AG04449 (cell line): ENCODE measurements at places on chromosomes 4 and X.

DNA sequence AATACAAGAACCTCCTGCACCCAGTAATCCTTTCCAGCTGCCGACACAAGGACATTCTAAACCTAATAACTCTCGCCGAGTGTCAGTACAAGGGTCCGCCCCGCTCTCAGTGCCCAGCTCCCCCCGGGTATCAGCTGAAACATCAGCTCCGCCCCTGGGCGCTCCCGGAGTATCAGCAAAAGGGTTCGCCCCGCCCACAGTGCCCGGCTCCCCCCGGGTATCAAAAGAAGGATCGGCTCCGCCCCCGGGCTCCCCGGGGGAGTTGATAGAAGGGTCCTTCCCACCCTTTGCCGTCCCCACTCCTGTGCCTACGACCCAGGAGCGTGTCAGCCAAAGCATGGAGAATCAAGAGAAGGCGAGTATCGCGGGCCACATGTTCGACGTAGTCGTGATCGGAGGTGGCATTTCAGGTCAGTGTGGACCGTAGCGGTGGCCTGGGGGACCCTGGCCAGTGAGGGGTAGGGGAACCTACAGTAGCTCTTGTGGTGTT is at the start of gene MAOA:
TSS of gene MAOA (plus strand) at position 295 of the 490 bp plus-strand sequence. CDS start at position 338, 43 bp downstream.
- DNase-seq: no peak

DNA sequence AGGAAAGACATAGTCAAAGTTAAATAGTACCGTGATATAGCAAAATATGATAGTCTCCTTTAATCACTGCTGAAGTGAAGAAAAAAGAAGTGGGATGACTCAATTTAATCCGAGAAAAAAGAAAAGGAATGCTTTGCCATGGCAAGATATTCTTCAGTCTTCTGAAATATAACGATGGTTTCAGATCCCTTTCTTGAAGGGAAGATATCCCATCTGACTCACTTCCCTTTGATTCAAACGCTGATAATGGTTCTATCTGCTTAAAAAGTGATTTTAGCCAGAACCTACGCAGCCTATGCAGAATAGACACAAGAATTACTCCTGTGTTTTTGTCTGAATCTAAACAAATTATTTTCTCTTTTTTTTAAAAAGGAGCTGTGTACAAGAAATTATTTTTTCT is 68.1 kb upstream of the FTHL17 start:
- DNase-seq: no peak

DNA sequence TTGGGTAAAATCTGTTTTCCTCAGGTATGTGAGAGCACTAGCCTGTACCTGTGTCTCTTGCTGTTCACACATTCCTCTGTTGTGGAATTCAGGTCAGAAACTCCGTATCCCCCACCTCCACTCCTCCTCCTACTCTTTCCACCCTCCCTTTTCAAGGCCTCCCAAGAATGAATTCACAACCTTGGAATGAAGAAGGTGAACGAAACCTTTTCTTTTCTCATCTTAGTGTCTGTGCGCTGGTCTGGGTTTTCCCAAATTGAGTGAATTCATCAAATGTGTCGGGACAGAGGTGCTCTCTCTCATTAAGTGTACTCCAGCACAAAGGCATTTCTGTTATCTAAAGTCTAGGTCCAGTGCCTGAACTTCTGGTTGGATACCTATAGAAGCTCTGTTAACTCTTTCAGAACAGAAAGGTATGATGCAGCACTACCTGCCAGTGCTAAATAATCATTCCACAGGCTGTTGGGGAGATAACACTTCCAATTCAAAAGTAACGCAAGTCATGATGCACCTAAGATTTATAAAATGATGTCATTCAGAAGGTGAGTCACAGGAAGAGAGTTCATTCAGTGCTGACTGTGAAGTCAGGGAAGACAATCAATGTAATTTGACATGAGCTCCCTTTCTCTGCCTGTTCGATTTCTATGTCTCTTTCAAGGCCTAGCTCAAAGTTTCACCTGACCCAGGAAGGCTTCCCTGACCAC is 41.9 kb downstream of the COL4A6 start:
- DNase-seq: no peak

DNA sequence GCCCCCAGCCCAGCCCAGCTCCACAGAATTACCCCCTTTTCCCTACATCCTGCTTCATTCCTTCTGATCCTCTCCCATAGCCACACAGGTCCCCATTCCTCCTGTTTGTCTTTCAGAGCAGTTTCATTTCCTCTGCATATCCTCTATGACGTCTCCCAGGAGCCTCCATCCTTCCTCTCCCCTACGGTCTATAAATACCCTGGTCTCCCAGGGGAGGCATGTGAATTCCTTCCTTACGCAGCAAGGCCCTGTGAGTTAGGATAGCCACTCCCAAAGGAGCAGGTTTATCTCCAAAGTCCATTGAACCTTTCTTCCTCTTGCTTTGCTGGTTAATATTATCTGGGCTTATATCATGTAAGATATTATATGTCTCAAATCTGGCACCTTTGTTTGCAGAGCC is 8.4 kb upstream of the APLN start:
- peak; percentile 12 for DNase-seq

- no peak for DNase-seq
These were observed 130.9 kb downstream of the RELL1 start for GRCh38 chr4:37555322-37555721.

- DNase-seq: no peak
These were observed 49.9 kb upstream of the SCRG1 start for GRCh38 chr4:173448608-173449379.

- DNase-seq: no peak
These were observed 222.5 kb downstream of the AFF2 start for GRCh38 chrX:148722966-148723365.

- no peak for DNase-seq
These were observed 307.0 kb upstream of the HS3ST1 start for GRCh38 chr4:11735651-11736050.

- no peak for DNase-seq
These were observed 108.4 kb upstream of the ZCCHC13 start for GRCh38 chrX:74195605-74196004.

DNA sequence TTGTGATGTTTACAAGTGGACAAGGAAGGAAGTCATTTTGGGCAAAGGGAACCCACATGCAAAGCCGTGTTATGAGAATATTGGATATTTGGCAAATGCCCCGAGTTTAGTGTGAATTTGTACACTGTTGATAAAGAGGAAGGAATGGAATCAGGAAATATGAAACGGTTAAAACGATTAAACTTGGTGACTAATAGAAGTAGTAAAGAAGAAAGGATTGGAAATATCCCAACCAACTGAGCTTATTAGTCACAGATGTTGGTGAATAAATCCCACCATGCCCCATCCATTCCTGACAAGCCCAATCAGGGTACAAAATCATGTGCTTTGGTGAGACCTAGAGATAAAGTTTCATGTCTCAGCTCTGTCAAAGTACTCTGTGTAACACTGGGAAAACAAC is 22.0 kb downstream of the ARHGAP24 start:
- DNase-seq: no peak

- DNase-seq: peak; percentile 3
These were observed 25.2 kb downstream of the PI4K2B start for GRCh38 chr4:25258980-25259578.

GRCh38 chrX:40366661-40367060 is 214.1 kb upstream of the ATP6AP2 start:
- no peak for DNase-seq

GRCh38 chrX:82127228-82128123 is 925.6 kb downstream of the SH3BGRL start:
- no peak for DNase-seq

- DNase-seq: no peak
These were observed 271.8 kb upstream of the GK2 start for GRCh38 chr4:79679859-79680258.

DNA sequence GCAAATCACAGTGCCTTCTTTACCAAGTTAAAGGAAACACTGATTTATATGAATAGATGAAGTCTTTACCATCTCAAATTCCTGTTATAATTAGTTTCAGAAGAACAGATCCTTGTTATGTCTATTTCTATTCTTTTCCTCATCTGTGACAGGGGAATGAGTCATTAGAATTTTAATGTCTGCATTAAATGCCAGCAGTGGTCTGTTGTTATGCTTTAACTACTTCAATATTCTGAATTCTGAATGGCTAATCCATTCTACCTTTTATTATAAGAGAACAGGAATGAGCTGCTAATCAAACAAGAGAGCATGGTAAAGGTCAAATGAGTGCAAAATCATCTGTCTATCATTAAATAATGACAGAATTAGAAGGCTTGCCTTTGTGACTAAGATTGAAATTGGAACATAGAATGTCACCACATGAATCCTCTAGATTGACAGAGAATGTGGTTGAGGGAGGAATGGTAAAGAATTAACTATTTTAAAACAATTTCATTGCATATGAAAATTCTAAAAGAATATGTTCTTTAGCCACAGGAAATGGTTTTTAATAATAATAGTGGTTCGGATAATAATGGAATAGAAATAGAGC is 935.5 kb downstream of the ADGRL3 start:
- no peak for DNase-seq

DNA sequence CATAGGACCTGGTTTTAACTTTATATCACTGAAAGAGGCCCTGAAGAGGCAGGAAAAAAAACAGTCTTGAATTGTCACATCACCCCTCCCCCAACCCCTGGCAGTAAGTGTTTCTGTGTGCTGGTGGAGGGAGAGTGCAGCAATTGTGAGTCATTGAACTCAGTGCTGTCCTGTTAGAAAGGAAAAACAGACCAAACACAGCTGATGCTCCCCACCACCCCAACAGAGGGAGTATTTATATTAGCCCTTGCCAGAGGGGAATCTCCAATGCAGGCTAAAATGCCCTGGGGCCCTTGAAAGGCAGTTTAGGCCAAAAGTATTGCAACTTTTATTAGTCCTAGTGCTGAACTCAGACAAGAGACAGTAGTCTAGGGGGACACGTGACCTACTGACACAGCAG is 197.8 kb upstream of the AGTR2 start:
- no peak for DNase-seq

GRCh38 chr4:70895811-70896491 is 6.2 kb upstream of the MOB1B start:
- no peak for DNase-seq

DNA sequence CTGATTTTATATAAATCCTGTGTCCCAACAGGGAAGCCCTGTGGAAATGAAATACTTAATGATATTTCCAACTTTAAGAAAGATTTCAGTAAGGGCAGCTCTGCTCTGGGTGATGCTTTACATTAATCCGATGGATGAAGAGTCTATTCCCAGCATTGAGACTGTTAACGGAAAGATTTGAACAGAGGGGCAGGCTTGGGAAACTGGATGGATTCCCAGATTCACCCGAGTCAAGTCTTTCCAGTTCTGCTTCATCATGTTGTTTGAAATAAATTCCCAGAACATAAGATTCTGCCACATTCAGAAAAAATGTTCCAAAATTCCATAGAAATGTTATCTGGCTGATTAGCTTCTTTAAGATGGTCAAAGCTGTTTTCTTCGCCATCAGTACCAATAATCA is 246.0 kb downstream of the FBXW7 start:
- DNase-seq: no peak
